ENCODE measurements at places on chromosomes 16 and 17.

DNA sequence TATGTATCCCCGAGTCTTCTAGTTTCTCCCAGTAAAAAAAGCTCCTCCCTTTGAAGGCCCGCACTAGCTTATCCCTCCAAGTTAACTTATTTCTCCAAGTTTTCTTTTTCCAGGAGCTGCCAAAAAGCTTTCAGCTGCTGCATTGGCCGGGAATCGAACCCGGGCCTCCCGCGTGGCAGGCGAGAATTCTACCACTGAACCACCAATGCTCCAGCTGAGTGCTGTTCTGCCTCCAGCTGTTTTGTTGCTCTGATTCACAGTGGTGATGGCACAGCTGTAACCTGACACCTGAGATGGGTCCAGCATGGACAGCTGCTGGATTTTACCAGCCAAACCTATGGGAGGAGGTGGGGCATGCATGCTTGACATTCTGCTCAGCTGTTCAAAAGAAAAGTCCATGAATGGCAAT is 22.1 kb downstream of the VAC14 start:
- DNase-seq = no peak

GRCh38 chr17:31389657-31390381 is 1.7 kb upstream of the RAB11FIP4 start:
- no peak for DNase-seq

- DNase-seq = no peak
Measured at GRCh38 chr17:5780476-5780875, 196.2 kb upstream of the NLRP1 start.

- DNase-seq = peak; percentile 86
Measured at GRCh38 chr17:4944163-4944553, 4.1 kb downstream of the RNF167 start.

- DNase-seq = no peak
Measured at GRCh38 chr17:64217249-64217691, 45.8 kb downstream of the TEX2 start.

DNA sequence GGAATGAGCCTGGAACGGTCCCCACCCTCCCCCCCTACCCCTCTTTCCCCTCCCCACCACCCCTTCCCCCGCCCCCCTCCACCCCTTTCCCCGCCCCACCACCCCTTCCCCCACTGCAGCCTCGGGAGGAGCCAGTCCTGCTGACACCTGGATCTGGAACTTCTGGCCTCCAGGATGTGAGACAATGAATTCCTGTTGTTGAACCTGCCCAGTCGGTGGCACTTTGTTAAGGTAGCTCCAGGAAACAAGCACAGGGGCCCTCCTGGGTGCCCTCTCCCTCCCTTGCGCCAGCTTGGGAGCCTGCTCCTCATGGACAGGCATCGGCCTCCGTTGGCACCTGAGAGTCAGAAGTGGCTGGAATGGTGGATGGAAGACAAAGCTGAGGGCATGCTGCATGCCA is 152.4 kb upstream of the FOXF1 start:
- DNase-seq = no peak

GRCh38 chr17:4719684-4720221 is 9.3 kb downstream of the ARRB2 start:
- no peak for DNase-seq

GRCh38 chr16:2056681-2057407 is 9.1 kb downstream of the TSC2 start:
- DNase-seq = no peak

DNA sequence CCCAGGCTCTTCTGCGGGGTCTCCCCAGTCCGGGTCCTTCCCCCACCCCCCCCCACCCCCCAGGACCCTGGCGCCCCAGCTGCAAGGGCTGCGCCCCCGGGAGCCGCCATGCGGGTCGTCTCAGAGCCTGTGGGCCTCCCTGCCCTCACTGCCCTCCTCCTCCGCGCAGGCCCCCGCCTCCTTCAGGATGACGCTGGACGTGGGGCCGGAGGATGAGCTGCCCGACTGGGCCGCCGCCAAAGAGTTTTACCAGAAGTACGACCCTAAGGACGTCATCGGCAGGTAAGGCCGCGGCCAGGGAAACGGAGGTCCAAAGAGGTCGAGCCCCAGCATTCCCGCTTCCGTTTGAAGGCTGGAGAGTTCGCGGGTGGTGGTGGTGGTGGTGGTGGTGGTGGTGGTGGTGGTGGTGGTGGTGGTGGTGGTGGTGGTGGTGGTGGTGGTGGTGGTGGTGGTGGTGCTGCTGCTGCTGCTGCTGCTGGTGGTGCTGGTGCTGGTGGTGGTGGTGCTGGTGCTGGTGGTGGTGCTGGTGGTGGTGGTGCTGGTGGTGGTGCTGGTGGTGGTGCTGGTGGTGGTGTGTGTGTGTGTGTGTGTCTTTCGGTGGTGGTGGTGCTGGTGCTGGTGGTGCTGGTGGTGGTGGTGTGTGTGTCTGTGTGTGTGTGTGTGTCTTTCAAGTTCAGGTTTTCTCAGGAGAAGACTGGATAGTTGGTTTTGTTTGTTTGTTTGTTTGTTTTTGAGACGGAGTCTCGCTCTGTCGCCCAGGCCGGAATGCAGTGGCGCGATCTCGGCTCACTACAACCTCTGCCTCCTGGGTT is 615 bp downstream of the PHKG2 start:
- DNase-seq = no peak

Data from activated CD4-positive, alpha-beta T cell treated with anti-CD3 and anti-CD28 coated beads, Interleukin-2, Interleukin-4, amounts not matched to agents 100 ng/mL and 50 ng/mL, durations not matched to agents 16 hours and 8 hours (primary cell).